Activated CD4-positive, alpha-beta T cell treated with anti-CD3 and anti-CD28 coated beads, Interleukin-2, amount 10 ng/mL, durations not matched to agents 7 days and 5 days (primary cell): ENCODE measurements at places on chromosomes 16 and 17. TPM values are rescaled to one million over a fixed set of nuclear protein-coding genes. Genes with fewer than 3 reads are reported as not detected.
A peak's percentile ranks its signal among the peaks of the same experiment; 100 is the strongest.

GRCh38 chr17:19263641-19264051 is 26.5 kb downstream of the EPN2 start:
- no peaks in the 10 kb centered on the region for H3K36me3 ChIP-seq
- DNase-seq = no peak
- peaks cover 15% of the 10 kb centered on the region for H3K27me3 ChIP-seq
- no peak overlapping the region for H3K27ac ChIP-seq
- H3K4me3 ChIP-seq = no peak overlapping the region

DNA sequence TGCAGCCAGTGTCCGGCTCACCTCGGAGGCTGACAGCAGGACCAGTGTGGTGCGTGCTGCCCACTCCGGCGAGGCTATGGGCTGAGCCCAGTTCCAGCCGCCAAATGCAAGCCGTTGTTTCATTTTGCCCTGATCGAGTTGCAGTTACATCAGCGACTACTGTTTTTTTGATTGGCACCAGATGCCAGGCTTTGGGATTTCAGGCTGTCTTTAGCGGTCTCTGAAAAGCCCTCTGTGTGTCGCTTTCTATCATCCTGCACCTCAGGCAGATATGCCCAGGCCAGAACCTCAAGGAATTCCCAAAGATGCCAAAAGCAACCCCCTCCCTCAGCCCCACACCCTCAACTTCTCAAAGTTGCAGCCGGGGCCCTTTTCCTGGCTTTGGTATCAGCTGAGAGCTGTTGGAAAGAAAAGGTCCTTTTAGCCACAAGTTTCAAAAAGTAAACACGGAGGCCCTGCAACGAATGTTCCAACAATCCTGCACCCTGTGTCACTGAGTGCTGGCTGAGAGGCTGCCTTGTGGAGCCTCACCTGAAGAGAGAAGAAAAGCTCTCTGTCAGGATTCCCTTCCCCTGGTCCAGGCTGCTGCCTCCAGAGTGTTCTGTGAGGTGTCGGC is 58.9 kb downstream of the WWP2 start:
- H3K36me3 ChIP-seq = peaks cover 29% of the 10 kb centered on the region
- no peaks in the 10 kb centered on the region for H3K27me3 ChIP-seq
- no peak overlapping the region for H3K4me3 ChIP-seq
- H3K4me1 ChIP-seq = peaks cover 5% of the 10 kb centered on the region
- DNase-seq = no peak

- H3K27me3 ChIP-seq = peaks cover 55% of the 10 kb centered on the region
- H3K36me3 ChIP-seq = no peaks in the 10 kb centered on the region
- peaks cover 44% of the 10 kb centered on the region for H3K4me1 ChIP-seq
These were observed 2.7 kb downstream of the PLEKHH3 start for GRCh38 chr17:42673885-42674754.

DNA sequence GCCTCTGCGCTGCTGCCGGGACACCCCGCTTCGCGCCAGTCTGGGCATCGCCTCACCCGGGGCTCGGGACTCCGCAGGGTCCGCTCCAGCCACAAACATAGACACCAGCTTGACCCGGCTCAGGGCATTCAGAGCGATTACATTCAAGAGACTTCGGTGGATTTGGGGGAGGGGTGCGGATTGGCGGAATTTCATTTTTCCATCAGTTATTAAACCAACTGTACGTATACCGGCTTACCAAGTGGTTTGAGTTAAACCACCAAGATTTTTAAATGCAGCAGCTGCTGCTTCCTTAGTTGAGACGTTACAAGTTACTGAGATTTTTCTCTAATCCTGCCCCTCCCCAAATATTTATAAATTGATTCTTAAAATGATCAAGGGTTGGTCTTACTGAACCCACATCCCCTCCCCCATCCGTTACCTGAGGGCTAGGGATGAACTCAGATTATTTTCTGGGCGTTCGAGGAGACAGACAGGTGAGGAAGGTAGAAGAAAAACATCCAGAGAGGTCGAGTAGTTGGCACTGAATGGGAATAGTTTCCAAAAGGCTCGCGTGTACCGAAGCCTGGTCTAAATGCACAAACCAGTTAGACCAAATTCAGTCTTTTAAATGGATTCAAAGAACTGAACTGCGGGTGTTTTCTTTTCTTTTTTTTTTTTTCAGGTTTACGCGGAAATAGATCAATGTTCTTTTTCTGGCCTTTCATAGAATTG is 1.5 kb downstream of the CRHR1 start:
- H3K27me3 ChIP-seq = peaks cover 75% of the 10 kb centered on the region
- no peak overlapping the region for H3K4me3 ChIP-seq
- no peaks in the 10 kb centered on the region for H3K36me3 ChIP-seq
- H3K4me1 ChIP-seq = peaks cover 9% of the 10 kb centered on the region

- no peak for DNase-seq
- no peak overlapping the region for H3K4me3 ChIP-seq
- no peaks in the 10 kb centered on the region for H3K4me1 ChIP-seq
- H3K27ac ChIP-seq = no peak overlapping the region
These were observed 30.7 kb upstream of the TBX2 start for GRCh38 chr17:61368832-61369450.

DNA sequence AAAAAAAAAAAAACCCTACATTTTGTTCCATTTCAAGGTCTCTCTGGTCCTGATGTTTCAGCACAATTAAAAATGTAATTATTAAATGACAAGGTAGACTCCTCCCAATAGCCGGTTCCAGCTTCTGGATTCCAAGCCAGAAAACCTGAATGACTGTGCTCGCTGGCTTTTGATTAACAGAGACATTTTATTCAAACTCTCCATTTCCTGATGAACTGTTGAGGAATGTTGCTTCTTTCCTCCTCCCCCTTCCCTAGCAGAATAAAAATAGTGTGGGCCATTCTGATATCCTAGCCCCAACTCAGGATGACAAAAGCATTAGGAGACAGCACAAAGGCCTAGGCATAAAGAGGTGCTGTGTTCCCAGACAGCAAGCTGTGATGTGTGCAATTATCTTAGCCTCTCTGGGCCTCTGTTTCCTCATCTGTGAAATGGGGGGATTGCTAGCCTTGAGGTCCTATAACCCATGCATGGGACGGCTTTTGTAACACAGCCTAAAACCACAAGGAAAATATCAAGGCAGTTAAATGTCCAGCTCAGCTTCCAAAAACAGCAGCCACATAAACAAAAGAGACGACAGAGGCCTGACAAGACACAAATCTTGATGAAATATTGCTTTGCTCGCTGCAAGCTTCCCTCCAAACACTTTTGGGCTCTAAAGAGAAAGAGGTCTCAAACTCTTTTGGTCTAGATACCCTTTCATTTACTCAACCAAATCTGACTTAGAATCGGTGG is 127.2 kb upstream of the RCVRN start:
- no peaks in the 10 kb centered on the region for H3K36me3 ChIP-seq
- no peak overlapping the region for H3K27ac ChIP-seq

DNA sequence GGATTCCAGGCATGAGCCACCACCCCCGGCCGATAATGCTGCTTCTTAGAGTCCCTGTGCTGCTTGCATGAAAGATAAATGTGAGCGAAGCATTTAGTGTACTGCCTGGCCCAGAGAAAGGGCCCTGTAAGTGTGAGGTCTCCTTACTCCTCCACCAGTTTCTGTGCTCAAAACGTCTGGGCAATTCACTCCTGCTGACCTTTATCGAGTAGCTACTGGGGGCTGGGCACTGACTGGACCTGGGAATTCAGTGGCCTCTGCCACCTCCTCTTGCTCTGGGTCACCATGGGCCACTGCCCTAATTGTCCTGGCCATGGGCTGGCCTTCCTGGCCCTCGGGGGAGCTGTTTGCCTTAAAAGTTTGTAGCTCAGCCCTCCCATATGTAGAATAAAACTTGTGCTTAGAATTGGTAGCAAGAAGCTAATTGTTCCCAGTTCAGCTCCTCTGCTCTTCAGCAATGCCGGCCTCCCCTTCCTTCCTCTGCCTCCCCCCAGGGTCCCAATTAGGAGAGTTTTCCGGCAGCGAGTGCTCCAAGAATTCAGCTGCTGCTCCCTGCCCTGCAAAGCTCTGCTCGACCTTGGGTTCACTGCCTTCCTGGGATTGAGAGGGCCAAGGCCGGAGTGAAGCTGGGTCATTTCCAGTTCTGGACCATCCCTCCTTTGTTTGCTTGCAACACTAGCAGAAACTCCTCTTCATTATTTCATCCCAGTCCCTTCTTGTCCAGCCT is 98.9 kb upstream of the CDC42EP4 start:
- no peak for DNase-seq
- H3K4me3 ChIP-seq = no peak overlapping the region
- no peak overlapping the region for H3K27ac ChIP-seq
- H3K36me3 ChIP-seq = no peaks in the 10 kb centered on the region
- no peaks in the 10 kb centered on the region for H3K27me3 ChIP-seq

DNA sequence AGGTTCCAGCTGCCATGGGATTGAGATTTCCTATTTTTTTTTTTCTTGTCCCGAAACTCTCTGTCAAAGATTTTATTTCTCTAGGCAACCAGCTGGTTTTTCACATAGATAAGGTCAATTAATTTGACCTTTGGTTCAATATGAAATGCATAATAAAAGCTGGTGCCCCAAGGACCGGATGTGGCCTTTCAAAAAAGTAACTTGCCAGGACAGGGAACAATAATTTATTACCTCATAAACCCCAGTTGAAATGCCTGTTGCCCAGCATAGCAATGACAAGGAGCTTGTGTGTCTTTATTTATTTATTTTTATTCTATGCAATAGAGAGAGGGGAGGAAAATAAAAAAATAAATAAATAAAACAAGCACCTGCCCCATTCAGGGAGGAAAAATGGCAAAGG is 472.7 kb downstream of the KCNJ2 start:
- H3K4me1 ChIP-seq = no peaks in the 10 kb centered on the region
- H3K27me3 ChIP-seq = peaks cover 8% of the 10 kb centered on the region
- no peak overlapping the region for H3K27ac ChIP-seq
- H3K4me3 ChIP-seq = no peak overlapping the region
- DNase-seq = no peak
- no peaks in the 10 kb centered on the region for H3K36me3 ChIP-seq

DNA sequence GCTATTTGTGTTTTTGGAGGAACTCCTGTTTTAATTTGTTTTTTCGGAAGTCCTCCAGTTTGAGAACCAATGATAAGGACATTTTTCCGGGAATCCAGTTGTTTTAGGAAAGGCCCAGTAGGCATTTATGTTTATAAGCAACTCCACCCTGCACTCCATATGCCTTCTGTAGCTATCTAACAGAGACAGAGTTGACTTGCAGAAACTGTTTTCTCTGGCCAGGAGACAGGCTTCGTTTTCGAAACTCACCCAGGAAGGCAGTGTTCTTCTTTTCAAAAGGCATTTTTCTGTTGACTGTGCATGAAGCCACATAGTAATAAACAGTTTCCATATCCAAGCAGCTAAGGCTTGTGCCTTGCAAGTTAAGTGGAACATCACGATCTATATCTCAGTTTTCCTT is 587.1 kb downstream of the WWOX start:
- DNase-seq = no peak
- no peak overlapping the region for H3K4me3 ChIP-seq
- no peaks in the 10 kb centered on the region for H3K4me1 ChIP-seq

- H3K27ac ChIP-seq = peak within 1 kb of the TSS; percentile 97
- peak; percentile 57 for DNase-seq
- H3K4me1 ChIP-seq = peaks cover 41% of the 10 kb centered on the region
- peaks cover 24% of the 10 kb centered on the region for H3K36me3 ChIP-seq
- H3K4me3 ChIP-seq = peak within 1 kb of the TSS; percentile 95
These were observed at the start of gene ABHD15 for GRCh38 chr17:29566473-29567303. Gene ABHD15 (minus strand): TSS chr17:29567037. CDS start chr17:29566966, 71 bp downstream.

- peaks cover 6% of the 10 kb centered on the region for H3K27me3 ChIP-seq
- no peaks in the 10 kb centered on the region for H3K4me1 ChIP-seq
- H3K36me3 ChIP-seq = no peaks in the 10 kb centered on the region
- DNase-seq = no peak
These were observed 34.1 kb upstream of the DHX8 start for GRCh38 chr17:43449470-43450248.

GRCh38 chr17:17692353-17693252 is 11.3 kb downstream of the RAI1 start:
- H3K36me3 ChIP-seq = peaks cover 2% of the 10 kb centered on the region
- H3K4me3 ChIP-seq = no peak overlapping the region
- H3K27me3 ChIP-seq = no peaks in the 10 kb centered on the region

GRCh38 chr17:29573871-29574731 is 5.6 kb downstream of the TP53I13 start:
- no peak overlapping the region for H3K4me3 ChIP-seq
- no peak for DNase-seq
- H3K36me3 ChIP-seq = peaks cover 21% of the 10 kb centered on the region
- H3K4me1 ChIP-seq = peaks cover 8% of the 10 kb centered on the region
- no peak overlapping the region for H3K27ac ChIP-seq

Gene CCL1
- 0.87 TPM for total RNA-seq

Gene ABCC3
- not detected for total RNA-seq

Gene CDK5R1
- total RNA-seq = 4.1 TPM
